ENCODE measurements at places on chromosomes 7 and 10. TPM values are rescaled to one million over a fixed set of nuclear protein-coding genes. Genes with fewer than 3 reads are reported as not detected.

DNA sequence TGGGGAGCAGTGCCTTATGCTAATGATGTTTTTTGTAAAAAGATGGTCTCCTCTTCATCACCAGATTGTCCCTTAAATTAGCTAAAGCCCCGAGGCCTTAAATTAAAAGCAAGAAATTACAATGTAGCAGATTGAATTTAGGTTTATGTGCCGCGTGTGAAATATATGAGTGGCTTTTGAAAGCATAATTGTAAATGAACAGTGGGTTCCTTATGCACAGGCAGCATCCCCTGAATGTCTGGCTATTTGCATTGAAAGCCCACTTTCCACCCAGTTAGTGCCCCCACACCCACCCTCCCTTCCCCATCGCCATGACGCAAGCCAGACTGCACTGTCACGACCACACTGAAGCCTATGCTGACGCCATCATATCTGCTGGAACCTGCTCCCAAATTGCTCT lies 62.4 kb upstream of the SORCS3 start:
- no peak for DNase-seq

- no peak for DNase-seq
Measured at GRCh38 chr7:29636009-29636351, 72.3 kb downstream of the PRR15 start.

DNA sequence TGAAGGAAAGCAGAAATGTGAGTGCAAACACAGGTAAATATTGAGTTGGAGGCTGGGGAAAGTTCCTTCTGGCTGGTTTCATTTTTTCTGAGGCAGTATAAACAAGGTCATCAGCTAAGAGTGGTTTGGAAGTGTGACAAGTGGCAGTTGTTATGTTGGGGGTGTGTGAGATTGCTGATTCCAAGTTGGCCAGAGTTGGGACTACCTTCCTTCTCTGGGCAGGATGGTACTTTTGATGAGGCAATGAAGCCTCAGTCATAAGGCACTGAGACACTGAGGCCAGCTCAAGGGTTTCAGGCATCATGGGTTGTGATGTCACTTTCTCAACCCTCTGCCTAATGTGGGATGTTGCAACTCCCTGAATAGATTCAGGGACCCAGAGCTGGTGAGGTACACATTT lies 8.2 kb upstream of the PTTG1IP2 start:
- no peak for DNase-seq

- no peak for DNase-seq
Measured at GRCh38 chr7:39621261-39621660, 2.1 kb upstream of the RALA start.

The PNLIP gene
- total RNA-seq, result not detected

DNA sequence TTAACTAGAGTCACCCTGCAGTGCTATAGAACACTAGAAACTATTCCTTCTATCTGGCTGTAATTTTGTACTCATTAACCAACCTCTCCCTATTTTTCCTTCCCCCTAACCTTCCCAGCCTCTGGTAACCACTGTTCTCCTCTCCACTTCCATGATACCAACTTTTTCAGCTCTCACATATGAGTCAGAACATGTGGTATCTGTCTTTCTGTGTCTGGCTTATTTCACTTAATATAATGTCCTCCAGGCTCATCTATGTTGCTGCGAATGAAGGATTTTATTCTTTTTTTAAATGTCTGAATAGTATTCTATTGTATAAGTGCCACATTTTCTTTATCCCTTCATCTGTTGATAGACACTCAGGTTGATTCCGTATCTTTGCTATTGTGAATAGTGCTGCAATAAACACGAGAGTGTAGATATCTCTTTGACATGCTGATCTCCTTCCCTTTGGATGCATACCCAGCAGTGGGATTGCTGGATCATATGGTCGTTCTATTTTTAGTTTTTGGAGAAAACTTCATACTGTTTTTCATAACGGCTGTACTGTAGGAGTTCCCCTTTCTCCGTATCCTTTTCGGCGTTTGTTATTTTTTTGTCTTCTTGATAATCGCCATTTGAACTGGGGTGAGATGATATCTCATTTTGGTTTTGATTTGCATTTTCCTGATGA lies 101.4 kb downstream of the FAM107B start:
- DNase-seq, result no peak

The OPN4 gene
- total RNA-seq, result not detected

DNA sequence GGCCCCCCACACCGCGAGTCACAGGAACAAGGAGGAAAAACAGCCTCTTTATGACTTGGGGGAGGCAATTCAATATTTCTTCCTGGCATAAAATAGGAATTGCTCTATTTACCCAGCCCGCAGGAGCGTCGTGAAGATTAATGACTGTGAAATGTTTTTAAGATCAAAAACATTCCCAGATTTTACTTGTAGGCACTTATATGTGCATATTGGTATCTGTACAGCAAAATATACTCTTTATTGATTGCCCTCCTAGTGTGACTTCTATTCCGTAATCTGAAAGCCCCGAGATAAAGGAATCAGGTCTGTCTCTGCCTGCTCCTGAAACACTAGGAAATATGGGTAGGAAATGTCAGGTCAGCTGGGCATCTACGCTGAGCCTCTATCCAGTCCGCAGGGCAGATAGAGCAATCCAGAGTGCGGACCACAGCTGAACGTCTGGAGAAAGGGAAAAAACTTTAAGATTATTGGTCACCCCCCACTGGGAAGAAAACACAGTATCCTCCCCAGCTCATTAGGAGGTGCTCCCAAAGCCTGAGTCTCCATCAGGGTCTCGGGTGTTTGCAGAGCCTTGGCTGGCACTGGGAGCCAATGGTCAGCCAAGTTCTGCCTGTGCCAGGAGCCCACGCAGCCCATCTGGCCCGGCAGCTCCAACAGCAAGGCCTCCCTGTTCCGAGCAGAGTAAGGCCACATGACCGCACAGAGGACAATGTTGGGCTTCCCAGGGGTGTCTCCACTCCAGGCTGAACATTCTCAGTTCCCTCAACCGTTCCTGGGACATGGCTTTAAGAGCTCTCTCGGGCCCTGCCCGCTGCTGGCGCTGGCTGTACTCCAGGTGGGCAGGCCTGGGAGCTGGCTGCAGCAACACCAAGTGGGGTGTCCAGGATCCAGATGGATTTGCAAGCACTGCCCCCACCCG lies 7.7 kb downstream of the CTBP2 start:
- peak; percentile 32 for DNase-seq

DNA sequence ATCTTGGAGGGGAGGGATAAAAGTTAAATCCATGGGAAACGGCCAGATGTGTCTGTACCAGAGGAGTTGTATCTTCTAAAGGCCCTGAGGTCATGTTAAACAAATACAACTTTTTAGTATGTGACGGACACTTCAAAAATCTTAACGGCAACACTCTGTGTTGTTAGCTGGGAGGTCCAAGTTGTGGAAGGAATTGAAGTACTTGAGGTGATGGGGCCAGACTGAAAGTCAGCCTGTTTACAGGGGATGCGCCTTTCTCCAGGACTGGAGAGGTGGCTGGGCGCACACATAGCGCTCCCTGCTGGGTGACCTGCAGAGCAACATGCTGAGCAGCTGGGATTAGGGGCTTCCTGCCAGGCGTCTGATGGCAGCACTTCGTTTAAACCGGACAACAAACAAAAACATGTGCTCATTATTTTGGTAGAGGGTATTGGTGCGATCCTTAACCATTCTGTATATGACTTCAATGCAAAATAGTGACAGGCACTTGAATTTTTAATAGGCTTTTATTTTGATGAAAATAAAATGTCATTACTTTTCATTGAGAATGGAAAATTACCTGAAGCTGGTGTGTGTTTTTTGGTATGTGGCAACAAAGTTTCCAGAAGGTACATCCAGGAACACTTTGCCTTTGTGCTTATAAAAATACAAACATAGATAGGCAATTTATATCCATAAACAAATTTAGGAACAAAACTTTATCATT lies 198.2 kb downstream of the MLLT10 start:
- DNase-seq, result peak; percentile 87

The AKR1B15 gene
- total RNA-seq, result not detected

DNA sequence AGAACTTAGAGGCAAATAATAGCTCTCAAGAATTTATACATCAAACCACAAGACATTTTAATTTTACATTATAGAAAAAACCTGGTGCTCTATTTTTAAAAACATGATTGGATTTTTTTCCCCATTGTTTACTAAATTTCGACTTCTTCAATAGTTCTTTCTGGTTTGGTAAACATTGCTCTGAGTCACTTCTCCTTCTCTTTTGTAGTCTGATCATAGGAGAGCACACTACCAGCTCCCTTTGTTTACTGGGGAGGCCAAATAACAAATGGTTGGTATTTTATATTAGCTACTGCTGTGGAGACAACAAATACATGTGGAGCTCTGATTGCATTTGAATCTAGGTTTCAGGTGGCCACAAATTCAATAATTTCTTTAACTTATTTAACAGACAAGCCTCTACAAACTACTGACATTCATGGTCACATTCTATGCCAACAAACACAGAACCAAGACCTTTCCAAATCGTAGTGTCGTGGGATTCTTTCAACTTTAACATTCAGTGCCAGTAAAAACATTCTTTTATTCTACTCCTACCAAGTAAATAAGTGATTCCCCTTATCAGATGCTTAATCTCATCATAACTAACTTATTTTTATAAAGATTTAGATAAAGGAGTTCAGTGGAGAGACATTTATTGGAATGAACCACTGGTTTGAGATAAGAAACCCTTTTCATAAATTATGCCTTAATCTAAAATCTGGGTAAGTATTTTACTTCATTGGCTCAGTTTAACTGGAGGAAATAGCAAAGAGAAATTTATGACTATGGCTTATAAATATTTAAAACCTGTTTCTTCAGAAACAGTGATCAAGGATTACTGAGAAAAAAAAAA lies 17.7 kb upstream of the FXYD4 start:
- peak; percentile 9 for DNase-seq

The KAZALD1 gene
- 0.39 TPM for total RNA-seq

The OR2A12 gene
- not detected for total RNA-seq

- DNase-seq, result no peak
Measured at GRCh38 chr10:133097961-133098360, 10.2 kb downstream of the ADGRA1 start.

The JCAD gene
- total RNA-seq, result 50.6 TPM

DNA sequence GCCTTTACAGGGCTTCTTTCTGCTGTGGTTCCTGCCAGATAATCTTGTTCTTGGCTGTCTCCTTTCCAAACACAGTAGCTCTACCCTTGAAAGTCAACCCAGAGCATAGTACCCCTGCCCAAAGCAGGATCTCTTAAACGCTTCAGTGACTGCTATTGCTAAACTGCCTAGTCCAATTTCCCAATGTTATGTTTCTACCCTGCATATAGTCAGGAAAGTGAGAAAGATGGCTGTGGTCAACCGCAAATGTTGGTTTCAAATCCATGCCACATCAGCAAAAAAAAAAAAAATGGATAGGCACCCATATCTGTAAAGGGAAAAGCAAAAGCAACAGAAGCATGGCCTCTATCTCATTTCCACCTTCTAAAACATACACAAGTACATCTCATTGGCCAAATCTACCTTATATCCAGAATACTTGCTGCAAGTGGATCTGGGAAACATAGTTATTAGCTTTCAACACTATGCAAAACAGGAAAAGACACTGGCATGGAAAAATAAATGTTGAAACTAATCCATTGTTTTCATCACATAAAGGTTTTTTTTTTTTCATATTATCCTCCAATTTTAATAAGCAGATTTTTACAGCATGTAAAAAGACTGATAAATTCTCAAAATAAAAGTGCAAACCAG lies 59.8 kb downstream of the DNAJC1 start:
- peak; percentile 71 for DNase-seq

DNA sequence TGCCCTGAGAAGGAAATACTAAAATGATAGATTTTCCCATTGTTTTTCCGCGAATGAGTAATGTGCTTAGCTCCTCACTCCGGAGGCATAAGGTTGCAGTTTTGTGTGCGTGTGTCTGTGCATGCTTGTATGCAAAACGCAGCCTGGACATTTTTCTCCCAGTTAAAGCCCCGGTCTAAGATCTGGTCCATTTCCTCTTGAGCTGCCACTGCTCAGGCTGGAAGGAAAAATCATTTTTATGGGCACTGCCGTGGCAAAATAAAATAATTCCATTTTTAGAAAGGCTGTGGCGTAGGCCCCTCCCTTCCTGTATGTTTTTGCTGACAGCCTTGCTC lies 260.6 kb downstream of the WDR37 start:
- DNase-seq, result no peak

- DNase-seq, result no peak
Measured at GRCh38 chr10:51342381-51342780, 268.1 kb downstream of the PRKG1 start.

- no peak for DNase-seq
Measured at GRCh38 chr7:47428768-47429472, 153.0 kb downstream of the TNS3 start.

GRCh38 chr10:116109481-116109880 lies 163.5 kb downstream of the GFRA1 start:
- no peak for DNase-seq

The NXPH1 gene
- not detected for total RNA-seq

GRCh38 chr7:35725280-35725680 lies 30.3 kb upstream of the HERPUD2 start:
- no peak for DNase-seq

DNA sequence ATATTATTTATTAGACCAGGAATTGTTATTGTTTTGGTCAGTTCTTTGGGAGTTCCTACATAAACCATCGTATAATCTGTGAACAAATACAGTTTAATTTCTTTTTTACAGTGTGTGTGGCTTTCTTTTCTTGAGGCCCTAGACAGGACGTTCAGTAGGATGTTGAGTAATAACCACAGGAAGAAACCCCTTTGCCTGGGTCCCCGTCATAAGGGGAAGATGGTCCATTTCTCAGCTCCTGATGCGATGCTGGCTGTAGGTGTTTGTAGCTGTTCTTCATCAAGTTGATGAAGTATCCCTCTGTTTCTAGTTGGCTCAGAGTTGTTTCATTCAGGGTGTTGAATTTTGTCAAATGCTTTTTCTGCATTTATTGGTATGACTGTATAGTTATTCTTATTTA lies 219.7 kb upstream of the ADARB2 start:
- no peak for DNase-seq

DNA sequence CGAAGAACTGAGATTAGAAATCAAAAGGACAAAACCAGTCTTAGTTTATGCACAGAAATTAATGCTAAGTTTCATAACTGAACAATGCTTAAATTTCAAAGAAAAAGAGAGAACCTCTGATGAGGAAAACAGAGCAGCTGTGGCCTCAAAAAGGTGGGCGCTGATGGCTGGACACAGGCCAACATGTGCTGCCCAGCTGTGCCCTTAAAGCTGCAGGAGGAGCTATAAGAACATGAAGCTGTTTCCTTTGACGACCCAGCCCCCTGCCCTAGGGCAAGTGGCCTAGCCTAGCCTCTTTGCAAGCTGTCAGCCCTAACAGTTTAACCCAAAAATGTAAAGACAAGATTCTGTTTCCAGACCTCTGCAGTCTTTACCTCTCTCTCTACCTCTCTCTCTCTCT lies 107.7 kb downstream of the GRID1 start:
- no peak for DNase-seq

DNA sequence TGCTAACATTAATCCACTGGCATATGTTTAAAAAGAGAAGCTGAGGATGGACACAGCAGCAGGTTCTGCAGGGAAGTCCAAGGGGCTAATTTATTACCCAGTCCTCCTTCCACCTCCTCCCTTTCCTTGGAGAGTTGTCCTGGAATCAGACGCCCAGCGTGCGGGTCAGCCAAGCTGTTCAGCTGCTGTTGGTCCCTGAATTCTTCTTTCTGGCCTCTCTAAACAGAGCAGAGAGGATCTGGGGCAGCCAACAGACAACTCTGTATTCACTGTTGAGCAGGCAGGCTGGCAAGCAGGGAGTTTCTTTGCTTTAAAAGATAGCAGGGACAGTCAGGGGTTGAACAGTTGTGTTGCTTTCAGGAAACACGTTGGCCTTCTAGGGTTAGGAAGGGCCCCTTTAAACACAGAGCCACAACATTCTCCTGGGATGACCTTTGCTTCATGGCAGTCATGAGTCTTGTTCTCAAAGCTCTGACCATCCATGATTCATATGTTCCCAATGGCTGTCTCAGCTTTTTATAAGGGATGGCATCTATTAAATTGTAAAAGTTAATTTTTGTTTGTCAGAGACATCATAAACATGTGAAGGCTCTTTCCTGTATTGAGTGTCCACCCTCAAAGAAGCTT lies 217.0 kb downstream of the CREB5 start:
- DNase-seq, result no peak

Data from dermis microvascular lymphatic vessel endothelial cell (primary cell).